ENCODE measurements at places on chromosomes 1 and 21. TPM values are rescaled to one million over a fixed set of nuclear protein-coding genes. Genes with fewer than 3 reads are reported as not detected.

The AMPD1 gene
- total RNA-seq, result not detected

The CTSS gene
- 31.6 TPM for total RNA-seq

The TTC3 gene
- total RNA-seq, result 615 TPM

The NECTIN4 gene
- total RNA-seq, result not detected

The MED8 gene
- 43.1 TPM for total RNA-seq

The DNASE2B gene
- total RNA-seq, result not detected

The PIK3C2B gene
- total RNA-seq, result 4.5 TPM

The BACH1 gene
- total RNA-seq, result 81.3 TPM

The IFI6 gene
- total RNA-seq, result 64.7 TPM

The PCNX2 gene
- total RNA-seq, result 130 TPM

The TRIM63 gene
- total RNA-seq, result 1.5 TPM

The SELE gene
- total RNA-seq, result not detected

The TRNP1 gene
- total RNA-seq, result 19.1 TPM

The DYNLT5 gene
- total RNA-seq, result 1.4 TPM

The NUDT4B gene
- total RNA-seq, result 72.0 TPM

The CRYBG2 gene
- total RNA-seq, result not detected

The ZNF695 gene
- total RNA-seq, result 0.82 TPM

The DFFB gene
- total RNA-seq, result 7.8 TPM

The TNFRSF18 gene
- total RNA-seq, result not detected

The NHLH2 gene
- not detected for total RNA-seq

The CFAP107 gene
- not detected for total RNA-seq

The OLIG2 gene
- not detected for total RNA-seq

The DNAJC28 gene
- total RNA-seq, result 3.7 TPM

The MTARC2 gene
- 2.0 TPM for total RNA-seq

The RNF186 gene
- total RNA-seq, result not detected

The CFHR5 gene
- not detected for total RNA-seq

The FCGR3B gene
- not detected for total RNA-seq

The C1orf94 gene
- not detected for total RNA-seq

The DPT gene
- total RNA-seq, result 8.8 TPM
